Tibial nerve (tissue), 4 donors: ENCODE measurements at places on chromosomes 16 and 17.

GRCh38 chr17:44176671-44177501 is 6.4 kb downstream of the ASB16 start:
- no peak for DNase-seq

GRCh38 chr16:6852643-6853225 is 479.9 kb upstream of the RBFOX1 start:
- no peak for DNase-seq

- no peak for DNase-seq
Measured at GRCh38 chr16:26454102-26454501, 612.6 kb upstream of the C16orf82 start.

- no peak for DNase-seq
Measured at GRCh38 chr17:47632991-47633390, 16.7 kb upstream of the KPNB1 start.

DNA sequence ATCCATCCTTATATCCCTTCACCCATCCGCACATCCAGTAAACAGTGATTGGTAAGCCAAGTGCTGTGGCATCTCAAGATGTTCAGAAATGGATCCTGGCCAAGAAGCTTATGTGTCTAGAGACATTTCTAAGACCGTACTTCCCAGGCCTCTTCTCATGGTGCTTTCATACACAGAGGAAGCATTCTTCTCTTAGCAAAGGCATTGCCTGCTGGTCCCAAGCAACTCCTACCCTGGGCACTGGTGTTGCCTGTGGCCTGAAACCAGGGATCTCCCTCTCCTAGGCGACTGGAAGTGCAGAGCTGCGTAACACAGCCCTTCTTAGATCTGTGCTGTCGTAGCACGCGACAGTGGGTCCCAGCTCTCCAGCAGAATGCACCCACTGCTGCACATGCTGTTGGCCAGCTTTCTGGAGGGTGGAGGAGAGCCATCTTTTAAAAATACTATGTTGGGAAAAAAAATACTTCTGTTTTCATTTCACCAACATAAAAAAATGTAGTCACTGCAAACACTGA is 182.9 kb downstream of the CCDC182 start:
- no peak for DNase-seq

DNA sequence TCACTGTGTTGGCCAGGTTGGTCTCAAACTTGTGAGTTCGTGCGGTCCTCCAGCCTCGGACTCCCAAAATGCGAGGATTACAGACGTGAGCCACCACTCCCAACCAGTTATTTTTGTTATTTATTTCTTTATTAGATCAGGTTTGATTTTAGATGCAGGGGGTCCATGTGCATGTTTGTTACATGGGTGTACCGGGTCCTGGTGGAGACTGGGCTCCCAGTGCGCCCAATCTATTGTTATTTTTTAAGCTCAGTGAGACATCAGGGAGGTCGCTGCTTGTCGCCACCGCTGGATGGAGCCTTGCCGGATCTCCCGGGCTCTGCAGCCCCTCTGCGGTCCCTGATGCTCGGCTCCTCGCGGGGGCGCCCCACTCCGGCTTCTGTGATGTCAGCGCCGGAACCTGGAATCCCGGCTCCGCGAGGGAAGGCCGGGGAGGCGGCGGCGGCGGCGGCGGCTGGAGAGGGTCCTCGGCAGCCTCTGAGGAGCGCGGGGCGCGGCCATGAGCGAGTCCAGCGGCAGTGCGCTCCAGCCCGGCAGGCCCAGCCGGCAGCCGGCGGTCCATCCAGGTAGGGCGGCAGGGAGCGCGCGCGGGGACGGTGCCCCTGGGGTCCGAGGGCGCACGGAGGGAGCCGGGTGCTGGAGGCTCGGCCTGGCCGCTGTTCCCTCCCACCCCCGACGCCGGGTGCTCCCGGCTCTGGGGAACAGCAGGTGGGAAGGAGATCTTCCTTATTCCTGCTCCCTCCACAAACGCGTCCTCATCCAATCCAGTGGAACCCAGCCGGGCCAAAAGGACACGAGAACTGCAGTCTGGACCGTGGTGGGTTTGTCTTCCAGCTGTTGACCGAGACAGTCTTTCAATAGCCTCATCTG is at the start of gene TMC7:
Gene TMC7 (plus strand): TSS at position 370 of the 870 bp plus-strand sequence. CDS start 130 bp downstream, at position 500.
- peak; percentile 39 for DNase-seq

- DNase-seq, result no peak
Measured at GRCh38 chr17:34683390-34683789, 104.0 kb downstream of the TMEM132E start.

DNA sequence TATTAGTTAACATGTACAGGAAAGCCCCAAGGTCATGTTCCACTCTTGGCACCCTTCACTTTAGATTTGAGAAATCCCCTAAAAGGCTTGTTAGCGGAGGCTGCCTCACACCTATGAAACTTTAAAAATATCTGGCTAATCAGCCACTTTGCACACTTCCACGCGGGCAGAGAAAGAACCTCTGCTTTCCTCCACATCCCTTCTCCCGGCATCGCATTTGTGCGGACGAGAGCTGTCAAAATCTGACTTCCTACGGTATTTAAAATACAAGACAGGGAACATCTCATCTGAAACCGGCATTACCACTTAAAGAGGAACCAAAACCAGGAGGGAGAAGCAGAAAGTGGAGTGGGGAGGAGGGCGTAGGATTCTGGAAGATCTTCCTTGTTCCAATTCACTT is 422.3 kb downstream of the TMEM114 start:
- DNase-seq, result no peak

GRCh38 chr17:33904476-33904875 is 350.6 kb upstream of the CCL2 start:
- no peak for DNase-seq

DNA sequence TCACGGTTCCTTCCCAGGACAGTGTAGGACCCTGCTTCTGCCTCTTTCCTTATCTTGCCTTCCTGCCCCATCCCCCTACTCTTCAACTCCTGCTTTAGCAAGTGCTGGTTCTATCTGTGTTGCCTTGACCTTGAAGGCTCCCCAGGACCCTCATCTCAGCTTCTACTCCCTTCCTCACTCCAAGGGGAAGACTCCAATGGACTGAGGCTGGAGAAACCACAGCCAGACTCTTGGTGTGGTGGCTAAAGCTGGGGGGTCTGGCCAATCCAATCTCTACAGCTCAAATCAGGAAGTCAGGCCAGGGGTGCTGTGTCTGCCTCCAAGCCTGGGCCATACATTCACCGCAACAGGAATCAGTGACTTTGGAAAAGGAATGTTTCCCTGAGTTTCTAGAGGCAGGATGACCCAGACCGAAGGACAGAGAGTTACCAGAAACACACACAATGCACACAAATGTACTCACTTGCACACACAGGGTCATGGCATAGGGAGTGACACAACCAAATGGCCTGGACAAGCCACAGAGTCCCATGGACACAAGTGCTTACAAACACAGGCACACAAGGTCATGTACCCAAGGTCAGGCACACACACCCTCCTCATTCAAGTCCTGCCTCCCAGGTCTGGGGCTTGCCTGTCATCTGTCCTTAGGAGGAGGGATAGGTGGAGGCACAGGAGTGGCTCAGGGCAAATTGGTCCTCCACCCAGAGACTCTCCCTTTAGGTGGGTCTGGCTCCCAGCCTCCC is 1.7 kb upstream of the HSD11B2 start:
- DNase-seq, result no peak

DNA sequence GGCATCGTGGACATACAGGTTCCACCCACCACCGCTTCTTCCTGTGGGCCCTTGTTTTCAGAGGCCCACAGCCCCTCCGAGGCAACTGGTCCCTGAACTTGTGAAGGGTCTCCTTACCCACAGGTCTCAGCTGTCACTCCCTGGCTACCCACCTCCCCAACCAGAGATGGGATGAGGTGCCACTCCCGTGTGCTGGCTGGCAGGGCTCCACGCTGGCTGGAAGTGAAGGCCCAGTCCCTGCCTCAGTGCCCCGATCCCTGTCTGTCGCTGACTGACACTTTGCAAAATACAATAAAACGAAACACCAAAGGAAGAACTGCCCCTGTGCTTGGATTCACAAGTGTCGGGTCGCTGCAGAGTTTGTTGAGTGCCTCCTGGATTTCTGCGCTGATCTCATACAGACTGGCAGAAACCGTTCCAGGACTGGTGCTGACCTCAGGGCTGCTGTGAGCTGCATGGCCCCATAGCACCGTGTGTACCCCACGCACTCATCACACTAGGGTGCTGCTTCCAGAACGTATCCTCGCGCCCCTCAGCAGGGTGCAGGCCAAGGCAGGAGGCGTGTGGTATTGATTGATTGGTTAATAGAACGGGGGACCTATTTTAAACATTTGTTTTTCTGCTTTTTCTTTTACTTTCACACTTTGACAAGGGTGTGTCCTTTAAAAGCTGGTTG is 57.0 kb downstream of the PGS1 start:
- DNase-seq, result no peak

DNA sequence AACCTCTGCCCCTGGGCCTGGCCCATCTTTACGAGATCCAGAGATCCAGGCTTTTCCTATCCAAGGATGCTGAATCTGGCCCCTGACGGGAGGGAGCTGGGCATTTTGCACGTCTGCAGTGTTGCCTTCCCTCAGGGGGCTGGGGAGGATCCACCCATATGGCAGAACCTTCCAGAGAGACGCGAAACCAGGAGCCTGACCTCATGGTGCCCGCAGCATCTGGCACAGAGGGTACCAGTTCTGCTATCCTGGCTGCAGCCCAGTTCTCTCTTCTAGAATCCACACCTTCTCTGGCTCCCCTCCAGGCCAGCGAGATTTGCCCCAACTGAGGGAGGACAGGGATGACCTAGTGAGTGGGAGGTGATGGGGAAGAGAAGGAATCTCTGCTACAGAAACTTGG is 20.5 kb upstream of the ZNF652 start:
- no peak for DNase-seq

- peak; percentile 9 for DNase-seq
Measured at GRCh38 chr17:45018848-45019711, 32.4 kb downstream of the DCAKD start.
